Activated CD4-positive, CD25-positive, alpha-beta regulatory T cell treated with anti-CD3 and anti-CD28 coated beads, Interleukin-2, amount 50 U/mL, for 16 hours (primary cell): ENCODE measurements at places on chromosomes 12 and 14.

DNA sequence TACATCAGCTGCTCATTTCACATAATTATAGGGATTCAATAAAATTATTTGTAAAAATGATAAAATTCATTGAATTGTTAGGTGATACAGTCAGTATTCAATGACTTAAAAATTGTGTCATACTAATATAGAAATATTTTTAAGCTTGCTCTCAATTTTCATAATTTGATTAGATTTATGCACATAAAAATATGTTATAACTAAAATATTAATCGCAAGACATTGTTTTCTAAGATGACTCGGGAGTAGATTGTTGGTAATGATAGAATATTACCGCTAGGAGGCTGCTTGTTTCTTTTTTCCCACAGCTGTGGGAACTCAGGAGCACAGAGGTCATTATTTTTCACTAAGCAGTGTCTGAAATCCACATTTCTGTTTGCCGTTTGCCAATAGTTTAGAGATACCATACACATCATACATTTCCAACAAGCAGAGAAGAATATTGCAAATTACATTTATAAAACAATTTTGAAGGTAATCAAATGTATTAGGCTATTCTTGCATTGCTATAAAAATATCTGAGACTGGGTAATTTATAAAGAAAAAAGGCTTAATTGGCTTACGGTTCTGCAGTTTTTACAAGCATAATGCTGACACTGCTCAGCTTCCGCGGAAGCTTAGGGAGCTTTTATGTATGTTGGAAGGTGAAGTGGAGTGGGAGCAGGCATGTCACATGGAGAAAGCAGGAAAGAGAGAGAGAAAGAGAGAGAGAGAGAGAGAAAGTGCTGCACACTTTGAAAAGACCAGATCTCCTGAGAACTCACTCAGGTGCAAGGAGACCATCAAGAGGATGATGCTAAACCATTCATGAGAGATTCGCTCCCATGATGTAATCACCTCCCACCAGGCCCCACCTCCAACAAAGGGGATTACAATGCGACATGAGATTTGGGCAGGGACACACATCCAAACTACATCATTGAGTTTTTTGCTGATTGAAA lies 9.2 kb downstream of the CD69 start:
- no peak for DNase-seq

DNA sequence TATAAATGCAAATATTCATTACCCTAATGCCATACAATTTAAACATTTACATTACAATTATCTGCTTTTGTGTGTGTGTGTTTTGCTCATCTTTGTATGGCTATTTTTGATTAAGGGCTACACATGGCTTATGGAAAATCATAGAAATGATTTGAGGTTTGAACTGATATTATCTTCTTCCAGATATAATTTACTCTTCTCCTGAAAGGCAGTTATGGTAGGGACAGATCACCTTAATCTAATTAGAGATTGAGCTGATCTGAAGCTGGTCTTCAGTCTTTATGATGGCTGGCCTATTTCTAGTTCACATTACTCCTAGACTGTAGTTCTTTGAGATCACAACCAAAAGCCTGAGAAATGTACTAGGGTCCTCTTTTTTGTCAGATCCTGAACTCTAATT lies 15.6 kb downstream of the ABHD12B start:
- DNase-seq, result no peak

GRCh38 chr12:130520784-130521183 lies 183.1 kb downstream of the PIWIL1 start:
- DNase-seq, result no peak

GRCh38 chr14:77794357-77794756 lies 5.6 kb upstream of the ADCK1 start:
- no peak for DNase-seq

GRCh38 chr14:63046339-63047268 lies 1.3 kb upstream of the KCNH5 start:
- no peak for DNase-seq

- peak; percentile 29 for DNase-seq
Measured at GRCh38 chr14:91177073-91178034, 63.5 kb downstream of the DGLUCY start.

- no peak for DNase-seq
Measured at GRCh38 chr14:31070431-31070830, 44.3 kb upstream of the STRN3 start.

DNA sequence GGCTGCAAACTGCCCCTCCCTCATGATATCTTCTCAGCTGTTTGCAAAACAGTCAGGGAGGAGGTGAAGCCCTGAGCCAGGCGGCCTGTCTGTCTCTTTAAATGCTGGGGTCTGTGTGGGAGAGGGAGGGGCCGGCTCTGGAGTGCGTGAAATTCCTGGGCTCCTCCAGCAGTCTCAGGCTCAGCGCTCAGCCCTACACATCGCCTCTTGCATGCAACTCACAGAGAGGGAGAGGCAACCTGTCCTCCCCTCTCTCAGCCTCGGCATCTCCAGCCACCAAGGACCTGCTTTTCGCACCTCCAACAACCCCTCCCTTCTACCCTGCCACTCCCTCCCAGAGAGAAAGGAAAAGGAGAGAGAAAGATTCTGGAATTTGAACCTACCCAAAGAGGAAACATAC lies at the start of gene NRXN3:
Gene NRXN3, plus strand, starts transcription at position 171 of the 400 bp plus-strand sequence. CDS start 72,721 bp downstream, outside the sequence.
- DNase-seq, result no peak

DNA sequence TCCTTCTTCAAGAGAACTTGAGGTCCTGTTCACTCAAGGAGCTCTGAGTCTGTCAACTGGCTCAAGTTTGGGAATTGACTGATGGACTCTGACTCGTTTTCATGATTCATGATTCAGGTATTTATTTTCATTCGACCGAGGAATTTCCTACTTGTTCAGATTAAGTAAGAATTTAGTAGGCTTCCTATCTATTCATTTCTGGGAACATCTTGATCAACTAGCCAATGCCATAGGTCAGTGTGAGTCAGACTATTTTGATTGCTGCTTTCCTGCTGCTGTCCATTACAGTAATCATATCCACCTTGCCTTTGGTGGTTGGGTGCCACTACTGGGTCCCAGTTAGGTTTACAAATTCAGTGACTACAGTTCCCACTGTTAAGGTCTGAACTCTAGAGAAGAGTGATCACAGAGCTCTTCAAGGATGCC lies 6.1 kb downstream of the FAM186A start:
- no peak for DNase-seq

DNA sequence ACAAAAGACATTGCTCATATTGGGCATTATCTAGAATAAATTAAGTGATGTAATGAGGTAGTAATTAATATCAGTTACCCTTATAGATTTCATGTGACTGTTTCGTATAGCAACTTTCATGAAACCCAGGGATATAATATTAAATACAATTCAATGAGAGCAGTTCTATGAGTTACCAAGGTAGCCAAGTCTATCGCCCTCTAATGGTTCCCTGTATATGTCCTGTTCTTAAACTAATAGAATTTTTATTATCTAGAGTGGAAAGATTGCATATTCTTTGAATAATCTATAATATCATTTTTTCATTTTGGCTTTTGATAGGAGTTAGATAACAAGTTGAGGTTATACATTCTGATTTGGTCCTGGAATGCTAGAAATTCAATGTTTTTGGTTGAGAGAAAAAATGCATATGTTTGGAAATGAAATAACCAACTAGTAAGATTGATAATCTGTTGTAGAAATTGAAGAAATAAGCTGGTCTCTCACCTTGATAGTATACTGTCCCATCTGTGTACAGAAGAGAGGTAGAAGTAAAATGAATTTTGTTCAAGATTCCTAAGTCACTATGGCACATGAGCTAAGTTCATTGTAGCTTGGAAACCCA lies 59.7 kb downstream of the SCFD1 start:
- DNase-seq, result no peak

GRCh38 chr12:67720351-67720856 lies 71.9 kb downstream of the DYRK2 start:
- no peak for DNase-seq

GRCh38 chr14:26204728-26205479 lies 392.9 kb downstream of the NOVA1 start:
- no peak for DNase-seq

GRCh38 chr14:21997300-21997699 lies 323.7 kb upstream of the OR4E1 start:
- DNase-seq, result no peak

GRCh38 chr12:53974084-53975063 lies at the start of gene HOTAIR:
Gene HOTAIR (minus strand): TSS chr12:53974954.
- DNase-seq, result no peak

DNA sequence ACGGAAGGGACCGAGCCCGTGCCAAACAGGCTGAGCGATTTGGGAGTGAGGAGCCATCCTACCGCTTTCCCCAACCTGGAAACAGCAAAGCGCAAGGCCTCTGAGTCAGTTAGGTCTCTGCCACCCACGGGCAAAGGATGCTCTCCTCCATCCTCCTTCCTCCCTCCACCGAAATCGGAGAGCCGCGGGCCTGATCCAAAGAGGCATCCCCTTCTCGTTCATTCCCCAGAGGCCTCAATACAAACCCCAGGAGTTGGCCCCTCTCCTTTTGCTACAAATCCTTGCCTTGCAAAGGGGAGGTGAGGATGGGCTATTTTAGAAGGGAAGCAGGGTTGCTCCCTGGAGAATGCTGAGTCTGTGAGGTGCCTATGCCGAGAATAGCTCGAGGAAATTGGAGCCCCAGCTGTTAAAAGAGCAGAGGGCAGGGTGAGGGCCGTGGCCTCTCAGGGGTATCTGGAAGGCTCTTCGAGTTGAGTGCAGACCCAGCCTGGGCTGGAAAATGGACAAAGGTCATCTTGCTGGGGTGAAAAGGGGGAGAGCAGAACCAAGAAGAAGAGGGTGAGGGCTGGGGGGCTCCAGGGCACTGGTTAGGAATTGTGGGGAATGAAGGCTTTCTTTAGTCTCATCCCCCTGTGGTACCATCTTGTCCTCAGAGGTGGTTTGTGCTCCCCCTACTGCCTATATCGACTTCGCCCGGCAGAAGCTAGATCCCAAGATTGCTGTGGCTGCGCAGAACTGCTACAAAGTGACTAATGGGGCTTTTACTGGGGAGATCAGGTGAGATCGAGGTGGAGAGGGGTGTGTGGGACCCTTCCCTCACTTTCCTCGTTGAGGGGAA lies 1.1 kb downstream of the TPI1 start:
- DNase-seq, result no peak

DNA sequence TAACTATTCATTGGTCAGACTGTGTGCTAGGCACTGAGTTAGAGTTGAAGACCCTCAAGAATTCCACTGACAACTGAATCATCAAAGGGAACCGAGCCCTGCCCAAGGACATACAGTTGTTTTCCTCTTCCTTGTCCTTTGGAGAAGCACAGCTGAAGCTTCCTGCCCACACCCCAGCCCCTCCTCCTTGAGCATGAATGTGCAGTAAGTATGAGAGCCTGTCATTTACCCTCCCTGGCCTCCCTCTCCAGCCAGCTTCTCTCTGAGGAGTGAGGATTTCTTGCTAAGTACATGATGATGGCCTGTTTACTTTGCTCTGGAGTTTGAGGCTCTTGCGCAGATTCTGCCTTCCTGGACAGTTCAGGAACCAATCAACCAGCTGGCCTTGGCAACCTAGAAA lies 235.2 kb downstream of the CACNA1C start:
- DNase-seq, result no peak

DNA sequence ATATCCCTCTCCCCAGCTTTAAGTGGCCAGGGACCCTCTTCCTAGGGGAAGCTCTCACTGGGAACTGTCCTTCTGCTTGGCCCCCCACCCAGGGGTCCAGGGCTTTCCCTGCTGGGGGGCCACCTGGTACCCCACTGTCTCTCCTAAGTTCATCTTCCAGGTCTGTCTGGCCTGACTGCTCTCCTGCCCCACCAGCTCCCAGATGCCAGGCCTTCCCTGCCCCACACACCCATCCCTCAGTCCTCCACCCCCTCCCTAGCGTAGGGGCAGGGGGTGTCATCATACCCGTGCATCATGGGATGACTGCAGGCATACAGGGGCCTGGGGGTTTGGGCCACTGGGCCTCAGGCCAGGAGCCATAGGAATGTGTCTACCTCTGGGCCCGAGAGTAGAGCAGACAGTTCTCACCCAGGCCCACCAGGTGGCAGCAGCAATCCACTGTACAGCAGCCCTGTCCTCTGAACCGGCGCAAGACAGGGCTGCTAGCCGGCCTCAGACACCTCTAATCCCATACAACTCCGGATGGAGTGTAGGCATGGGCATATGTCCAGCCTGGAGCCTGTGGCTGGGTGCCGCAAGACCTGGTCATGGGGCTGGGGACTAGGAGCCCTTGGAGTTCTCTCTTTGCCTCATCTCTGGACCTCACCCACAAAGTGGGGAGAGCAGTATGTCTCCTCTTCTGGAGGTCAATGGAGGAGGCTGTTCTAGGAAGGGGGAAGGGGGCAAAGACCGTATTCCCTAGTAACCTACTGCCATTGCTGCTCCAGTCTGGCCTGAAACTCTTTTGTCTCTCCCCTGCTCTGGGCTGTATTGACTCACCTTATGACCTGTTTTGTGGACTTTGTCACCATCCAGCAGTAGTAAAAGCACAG lies 10.0 kb upstream of the SMARCD1 start:
- peak; percentile 70 for DNase-seq

GRCh38 chr12:10194160-10194670 lies 15.4 kb downstream of the TMEM52B start:
- no peak for DNase-seq

- no peak for DNase-seq
Measured at GRCh38 chr14:27536748-27537147, 938.9 kb upstream of the NOVA1 start.
